ENCODE measurements at places on chromosomes 11 and 22. TPM values are rescaled to one million over a fixed set of nuclear protein-coding genes. Genes with fewer than 3 reads are reported as not detected.

GRCh38 chr22:33000342-33001280 is 57.6 kb downstream of the SYN3 start:
- no peak for DNase-seq

The MAPK8IP2 gene
- 0.83 TPM for total RNA-seq

DNA sequence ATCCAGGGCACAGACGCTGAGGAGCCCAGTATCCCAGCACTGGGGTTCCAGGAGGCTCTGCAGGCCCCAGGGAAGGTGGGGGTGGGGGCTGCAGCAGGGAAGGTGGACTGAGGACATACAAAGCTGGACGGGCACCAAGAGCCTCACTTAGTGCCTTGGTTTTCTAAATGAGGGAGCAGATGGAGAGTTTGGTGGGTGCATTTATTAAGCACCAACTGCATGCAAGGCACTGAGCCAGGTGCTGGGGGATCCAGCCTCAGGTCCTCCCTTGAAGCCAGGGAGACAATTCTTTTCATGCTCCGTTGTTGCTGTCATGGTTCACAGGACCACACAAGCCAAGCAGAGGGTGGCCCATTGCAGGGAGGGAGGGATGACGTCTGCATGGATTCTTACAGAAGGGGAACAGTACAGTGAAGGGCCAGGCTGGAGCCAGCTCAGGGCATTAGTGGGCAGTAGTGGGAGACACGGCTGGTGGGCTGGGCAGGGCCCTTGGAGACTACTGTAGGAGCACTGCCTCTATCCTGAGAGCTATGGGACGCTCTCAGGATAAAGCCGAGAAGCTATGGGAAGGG is 65.0 kb downstream of the MACROD1 start:
- DNase-seq = no peak

DNA sequence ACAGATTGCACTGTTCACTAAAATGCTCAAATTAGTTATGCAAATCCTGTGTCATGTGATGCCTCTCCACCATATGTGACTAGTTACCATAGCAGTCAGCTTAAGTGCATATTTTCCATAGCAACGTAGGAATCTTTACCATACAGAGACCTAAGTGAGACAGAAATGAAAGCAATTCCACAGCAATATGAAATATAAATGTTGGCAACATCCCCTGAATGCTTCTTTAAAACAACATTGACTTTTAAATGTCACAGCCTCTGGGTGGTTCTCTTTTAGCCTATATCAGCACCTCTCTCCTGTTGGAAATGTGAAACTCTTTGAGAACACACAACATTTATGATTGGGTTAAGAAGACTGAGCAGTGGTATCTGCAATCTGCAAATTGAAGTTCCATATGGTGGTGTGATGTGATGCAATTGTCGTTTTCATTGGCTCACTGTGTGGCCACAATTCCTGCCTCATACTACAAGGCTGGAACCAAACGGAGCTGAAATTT is 814.6 kb downstream of the DLG2 start:
- DNase-seq = no peak

The PLAAT5 gene
- total RNA-seq = 2.1 TPM

GRCh38 chr22:39839917-39840510 is 53.5 kb downstream of the ENTHD1 start:
- no peak for DNase-seq

GRCh38 chr22:42895087-42895486 is 38.0 kb upstream of the ARFGAP3 start:
- DNase-seq = no peak

The MS4A8 gene
- total RNA-seq = not detected

- no peak for DNase-seq
Measured at GRCh38 chr11:93746101-93746500, 4.6 kb downstream of the C11orf54 start.

DNA sequence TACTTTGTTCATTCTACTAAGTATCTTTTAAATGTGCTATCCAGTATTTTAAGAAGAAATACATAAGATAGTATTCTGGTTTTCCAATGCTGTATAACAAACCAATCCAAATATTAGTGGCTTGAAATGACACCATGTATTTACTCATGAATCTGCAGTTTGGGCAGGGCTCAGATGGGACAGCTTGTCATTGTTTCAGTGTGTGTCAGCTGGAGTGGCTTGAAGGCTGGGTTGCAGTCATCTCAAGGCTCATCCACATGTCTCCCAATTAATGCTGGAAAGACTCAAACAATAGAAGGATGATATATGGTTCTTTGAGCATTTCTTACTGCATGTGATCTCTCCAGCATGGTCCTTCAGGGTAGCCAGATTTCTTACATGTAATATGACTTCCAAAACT is 146.2 kb downstream of the ARHGAP42 start:
- no peak for DNase-seq

Measured in ureter (tissue), 1 donor.